ENCODE measurements at places on chromosomes 11 and 22. TPM values are rescaled to one million over a fixed set of nuclear protein-coding genes. Genes with fewer than 3 reads are reported as not detected.

DNA sequence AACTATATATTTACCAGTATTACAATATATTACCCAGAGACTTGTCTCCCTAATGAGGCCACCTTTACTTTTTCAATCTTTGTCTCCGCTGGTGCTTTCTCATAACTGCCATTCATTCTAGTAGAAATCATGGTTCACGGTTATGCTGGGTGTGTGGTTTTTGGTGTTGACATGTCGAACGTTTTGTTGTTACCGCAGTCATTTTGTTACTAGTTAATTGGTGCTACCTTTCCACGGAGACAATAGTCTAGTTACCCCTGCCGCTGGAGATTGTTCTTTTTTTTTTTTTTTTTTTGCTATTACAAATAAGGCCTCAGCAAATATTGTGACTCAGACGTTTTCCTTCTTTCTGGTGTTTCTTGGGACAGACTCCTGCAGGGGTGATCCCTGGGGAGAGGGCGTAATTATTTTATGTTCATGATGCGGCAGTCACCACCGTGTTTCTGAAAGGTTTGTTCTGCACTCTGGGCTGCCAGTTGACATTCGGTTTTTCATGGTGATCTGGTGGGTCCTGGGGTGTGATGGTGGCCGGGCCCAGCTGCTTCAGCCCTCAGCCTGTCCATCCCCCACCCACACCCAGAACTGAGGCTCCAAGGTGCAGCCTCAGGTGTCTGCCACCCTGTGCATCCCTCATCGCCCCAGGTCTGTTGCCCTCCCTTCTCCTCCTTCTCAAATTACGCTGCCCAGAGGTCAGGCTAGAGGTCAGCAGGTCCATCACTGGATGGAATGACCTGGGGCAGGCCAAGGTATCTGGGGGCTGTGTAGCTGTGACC is 28.6 kb downstream of the LRP5 start:
- peak overlapping the region; percentile 77 for H3K27ac ChIP-seq
- H3K27me3 ChIP-seq = no peaks in the 10 kb centered on the region
- no peaks in the 10 kb centered on the region for H3K36me3 ChIP-seq
- H3K4me3 ChIP-seq = no peak overlapping the region

TREH gene
- not detected for total RNA-seq

- peaks cover 3% of the 10 kb centered on the region for H3K36me3 ChIP-seq
- no peaks in the 10 kb centered on the region for H3K4me1 ChIP-seq
- no peaks in the 10 kb centered on the region for H3K27me3 ChIP-seq
- no peak overlapping the region for H3K27ac ChIP-seq
- no peak for DNase-seq
These were observed 18.4 kb upstream of the TMEM191C start for GRCh38 chr22:21448627-21449416.

DNA sequence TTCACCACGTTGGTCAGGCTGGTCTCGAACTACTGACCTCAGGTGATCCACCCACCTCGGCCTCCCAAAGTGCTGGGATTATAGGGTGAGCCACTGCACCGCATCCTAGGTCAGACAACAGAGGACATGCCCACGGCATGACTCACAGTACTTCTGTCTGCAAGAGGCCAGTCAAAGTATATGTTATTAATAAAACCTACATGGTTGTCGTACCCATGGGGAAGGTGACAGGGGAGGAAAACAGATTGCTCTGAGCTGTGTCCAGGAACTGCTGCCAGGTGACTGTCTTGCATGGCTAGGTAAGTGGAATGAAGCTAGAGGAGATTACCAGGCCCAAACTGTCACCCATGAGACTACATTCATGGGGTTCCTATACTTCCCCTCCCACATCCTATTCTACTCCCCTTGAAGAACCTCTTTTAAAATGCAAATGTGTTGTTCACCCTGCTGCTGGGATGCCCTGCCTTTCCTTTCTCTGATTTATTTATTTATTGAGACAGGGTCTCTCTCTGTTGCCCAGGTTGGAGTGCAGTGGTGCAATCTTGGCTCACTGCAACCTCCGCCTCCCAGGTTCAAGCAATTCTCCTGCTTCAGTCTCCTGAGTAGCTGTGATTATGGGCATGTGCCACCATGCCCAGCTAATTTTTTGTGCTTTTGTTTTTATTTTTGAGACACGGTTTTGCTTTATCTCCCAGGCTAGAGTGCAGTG is 2.0 kb upstream of the NLRX1 start:
- no peak overlapping the region for H3K4me3 ChIP-seq
- no peaks in the 10 kb centered on the region for H3K36me3 ChIP-seq
- DNase-seq = no peak
- peaks cover 2% of the 10 kb centered on the region for H3K4me1 ChIP-seq
- H3K27ac ChIP-seq = no peak overlapping the region
- H3K27me3 ChIP-seq = no peaks in the 10 kb centered on the region
